ENCODE measurements at places on chromosomes 5 and 9.
A peak's percentile ranks its signal among the peaks of the same experiment; 100 is the strongest.

- DNase-seq, result no peak
Measured at GRCh38 chr5:2387634-2388325, 363.7 kb downstream of the IRX2 start.

DNA sequence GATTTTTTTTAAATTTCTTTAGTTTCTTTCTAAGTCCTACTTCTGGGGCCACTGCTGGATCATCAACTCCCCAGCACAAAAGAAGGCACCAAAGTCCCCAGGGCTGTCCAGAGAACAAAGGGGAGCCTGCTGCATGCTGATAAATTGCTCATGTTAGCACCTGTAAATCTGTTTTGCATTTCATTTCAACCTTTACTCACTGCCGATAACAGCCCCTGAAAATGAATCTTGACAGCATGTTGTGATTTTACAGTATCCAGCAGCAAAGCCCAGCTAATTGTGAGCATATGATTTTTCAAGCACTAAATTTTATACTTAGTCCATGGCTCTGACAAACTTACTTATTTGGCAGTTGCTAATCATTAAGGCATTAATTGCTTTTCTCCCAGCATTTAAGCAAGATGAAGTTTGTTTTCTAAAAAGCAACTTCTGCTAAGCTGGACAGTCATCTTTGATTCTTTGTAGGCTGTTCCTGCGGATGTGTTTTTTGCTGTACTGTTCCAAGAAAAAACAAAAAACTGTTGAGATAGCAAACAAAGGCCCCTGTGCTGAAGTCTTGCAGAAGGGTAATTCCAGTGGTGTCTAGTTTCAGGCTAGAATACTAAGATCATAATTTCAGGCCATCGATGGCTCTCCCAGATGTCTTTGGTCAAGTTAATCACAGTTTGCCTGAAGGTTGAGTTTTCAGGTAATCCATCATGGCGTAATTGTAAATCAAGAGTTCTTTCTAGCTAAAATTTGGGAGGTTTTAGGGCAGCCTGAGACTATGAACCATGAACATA, 73.1 kb upstream of the GAS1 start:
- DNase-seq, result no peak

DNA sequence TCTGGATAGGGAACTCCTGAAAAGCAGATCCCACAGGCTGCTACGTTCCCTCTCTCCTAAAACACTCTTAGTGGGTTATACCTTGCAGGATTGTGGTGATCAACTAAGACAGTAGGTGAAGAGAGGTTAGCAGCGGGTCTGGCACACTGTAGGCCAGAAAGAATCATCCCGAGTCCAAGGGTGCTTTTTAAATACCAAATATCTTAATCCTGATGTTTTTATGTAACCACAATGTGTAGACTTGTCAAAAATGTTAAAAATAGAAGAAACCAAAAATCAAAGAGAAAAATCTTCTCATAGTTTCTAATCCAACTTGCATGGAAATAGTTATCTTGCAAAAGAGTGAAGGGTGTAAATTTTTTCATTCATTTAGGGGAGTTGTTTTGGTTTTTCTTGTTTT, 52.3 kb upstream of the IFNK start:
- no peak for DNase-seq

GRCh38 chr5:17149786-17150185, 67.6 kb upstream of the BASP1 start:
- no peak for DNase-seq

GRCh38 chr5:133384903-133385302, 227.4 kb downstream of the FSTL4 start:
- DNase-seq, result no peak

- no peak for DNase-seq
Measured at GRCh38 chr9:96491079-96491879, 41.3 kb downstream of the HABP4 start.

- DNase-seq, result no peak
Measured at GRCh38 chr9:114278881-114279570, 43.9 kb upstream of the ORM1 start.

GRCh38 chr9:127865645-127866464, 11.4 kb upstream of the ENG start:
- no peak for DNase-seq

- no peak for DNase-seq
Measured at GRCh38 chr5:108867656-108868055, 120.0 kb downstream of the FER start.

DNA sequence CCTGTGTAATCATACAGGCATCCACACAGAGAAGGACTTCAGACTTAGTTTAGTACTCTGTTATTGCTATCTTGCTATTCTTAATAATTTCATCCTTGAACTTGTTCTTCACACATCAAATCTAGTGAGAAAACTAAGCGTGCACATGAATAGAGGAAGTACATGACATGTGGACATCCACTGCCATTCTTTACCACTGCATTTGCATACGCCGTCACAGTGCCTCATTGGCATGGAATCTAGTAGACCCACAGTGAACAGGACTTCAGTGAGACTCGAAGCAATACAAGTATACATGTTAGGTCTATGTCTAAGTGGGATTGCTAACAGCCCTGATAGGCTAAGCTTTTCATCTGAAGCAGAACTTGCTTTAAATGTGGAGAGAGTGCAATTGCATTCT, 592.1 kb downstream of the TLE4 start:
- DNase-seq, result no peak

- no peak for DNase-seq
Measured at GRCh38 chr5:57940236-57940635, 457.6 kb upstream of the ACTBL2 start.

DNA sequence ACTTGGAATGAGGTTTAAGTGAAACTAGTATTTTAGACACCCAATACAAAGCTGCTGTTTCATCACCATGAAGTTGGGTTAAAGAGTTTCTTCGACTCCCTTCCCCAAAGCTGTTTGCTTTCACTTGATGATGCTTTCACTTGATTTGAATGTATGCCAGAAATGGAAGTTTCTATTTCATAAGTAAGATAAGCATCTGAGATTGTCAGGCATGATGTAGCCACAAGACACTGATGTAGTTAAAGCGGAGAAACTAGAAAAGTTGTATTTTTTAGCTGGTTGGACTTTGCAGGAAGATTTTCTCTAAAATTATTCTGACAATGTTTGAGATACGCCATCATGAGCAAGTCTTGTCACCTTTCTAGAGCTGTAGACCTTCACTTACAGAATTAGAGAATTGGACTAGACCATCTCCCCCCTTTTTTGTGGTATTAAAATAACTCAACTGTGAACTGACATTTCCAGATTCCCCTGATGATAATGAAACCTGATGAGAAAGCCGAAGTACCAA, 20.0 kb downstream of the MOCS2 start:
- DNase-seq, result no peak

DNA sequence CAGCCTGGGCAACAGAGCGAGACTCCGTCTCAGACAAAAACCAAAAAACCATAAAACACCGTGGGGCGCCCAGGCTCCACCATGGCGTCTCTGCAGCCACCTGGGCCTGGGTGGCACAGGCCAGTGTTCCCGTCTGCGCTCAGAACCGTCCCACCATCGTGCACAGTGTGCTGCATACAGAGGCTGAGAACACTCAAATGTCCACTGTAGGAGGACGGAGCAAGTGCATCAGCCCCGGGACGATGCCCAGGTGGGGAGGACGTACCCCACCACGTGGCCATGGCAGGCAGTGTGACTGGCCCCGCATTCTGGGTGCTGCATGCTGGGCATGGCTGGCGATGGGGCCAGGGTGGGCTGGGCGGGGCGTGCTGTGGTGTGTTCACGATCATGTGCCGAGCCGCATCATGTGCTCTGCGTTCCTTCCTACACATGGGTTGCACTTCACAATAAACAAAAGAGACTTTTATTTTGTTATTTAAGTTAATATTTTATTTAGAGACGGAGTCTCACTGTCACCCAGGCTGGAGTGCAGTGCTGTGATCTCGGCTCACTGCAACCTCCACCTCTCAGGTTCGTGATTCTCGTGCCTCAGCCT, 37.8 kb downstream of the EXD3 start:
- DNase-seq, result no peak

- no peak for DNase-seq
Measured at GRCh38 chr9:113184539-113184938, 33.7 kb downstream of the SLC31A2 start.

DNA sequence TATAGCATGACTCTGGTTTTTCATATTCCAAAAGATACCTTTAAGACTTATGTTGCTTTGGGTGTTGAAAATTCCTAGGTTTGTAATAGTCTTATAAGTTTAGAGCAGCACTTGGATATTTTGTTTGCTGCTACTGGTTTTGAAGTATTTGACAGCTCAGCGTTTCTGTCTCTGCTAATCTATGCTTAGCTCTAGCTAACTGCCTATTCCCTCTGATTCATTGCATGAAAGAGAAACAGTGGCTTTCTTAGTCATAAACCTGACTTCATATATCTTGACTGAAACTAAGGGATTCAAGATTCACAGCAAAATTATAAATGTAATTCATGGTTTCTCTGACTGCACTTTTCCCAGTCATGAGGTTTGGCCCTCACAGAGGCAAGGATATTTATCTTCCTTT, 35.6 kb upstream of the ANXA1 start:
- DNase-seq, result no peak

GRCh38 chr5:123425431-123425830, 2.2 kb upstream of the CEP120 start:
- no peak for DNase-seq

GRCh38 chr9:7368410-7369292, 430.9 kb downstream of the DMAC1 start:
- DNase-seq, result no peak

DNA sequence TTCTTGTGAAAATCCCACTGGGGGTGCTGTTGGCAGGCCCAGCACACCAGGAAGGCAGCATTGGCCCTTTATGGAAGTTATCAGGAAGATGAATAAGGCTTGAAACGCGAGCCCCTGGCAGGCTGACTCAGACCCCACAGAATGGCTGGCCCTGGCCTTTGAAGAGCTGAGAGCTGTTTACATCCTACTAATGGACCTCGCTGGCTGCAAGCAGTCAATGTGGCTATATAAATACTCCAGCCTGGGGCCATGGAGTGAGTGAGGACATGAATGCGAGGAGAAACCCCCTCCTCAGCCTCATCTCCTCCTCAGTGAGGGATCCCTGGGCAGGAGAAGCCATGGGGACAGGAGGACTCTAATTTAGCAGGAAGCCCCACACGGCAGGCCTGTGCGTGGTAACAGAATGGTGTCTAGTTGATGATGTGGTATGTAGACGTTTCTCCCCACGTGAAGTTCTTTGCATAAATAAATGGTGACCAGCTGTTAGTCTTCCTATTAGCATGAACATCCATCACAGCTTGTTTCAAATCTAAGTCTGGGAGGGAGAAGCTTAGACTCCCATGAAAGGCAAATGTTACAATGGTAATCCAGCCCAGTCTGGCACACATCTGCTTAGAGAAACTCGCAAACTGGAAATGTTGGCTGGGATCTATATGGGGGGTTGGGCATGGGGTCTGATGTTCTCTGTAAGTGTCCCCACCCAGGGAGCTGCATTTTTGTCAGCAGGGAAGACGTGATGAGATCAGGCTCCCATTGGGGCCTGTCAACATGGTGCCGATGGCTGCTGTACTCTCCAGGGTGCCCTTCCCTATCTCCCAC, 175.1 kb upstream of the PITX1 start:
- no peak for DNase-seq

GRCh38 chr9:137406876-137407589, 15.9 kb downstream of the EXD3 start:
- DNase-seq, result peak; percentile 38

DNA sequence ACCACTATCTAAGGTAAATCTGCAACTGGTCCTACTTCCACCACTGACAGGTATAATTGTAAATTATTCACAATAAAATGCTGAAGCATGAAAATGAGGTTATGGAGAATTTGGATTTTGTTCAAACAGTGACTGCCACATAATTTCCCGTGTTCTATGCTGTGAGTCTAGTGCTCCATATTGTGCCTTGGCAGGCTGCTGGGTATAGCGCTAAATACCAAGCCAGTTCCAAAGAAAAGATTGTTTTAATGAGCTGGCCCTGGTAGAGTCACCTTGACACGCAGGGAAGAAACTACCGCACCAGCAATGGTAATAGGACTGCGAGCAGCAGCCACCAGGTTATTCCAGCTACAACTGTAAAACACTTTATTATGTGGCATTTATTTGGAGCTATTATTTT, 30.4 kb downstream of the PSMB7 start:
- DNase-seq, result no peak

DNA sequence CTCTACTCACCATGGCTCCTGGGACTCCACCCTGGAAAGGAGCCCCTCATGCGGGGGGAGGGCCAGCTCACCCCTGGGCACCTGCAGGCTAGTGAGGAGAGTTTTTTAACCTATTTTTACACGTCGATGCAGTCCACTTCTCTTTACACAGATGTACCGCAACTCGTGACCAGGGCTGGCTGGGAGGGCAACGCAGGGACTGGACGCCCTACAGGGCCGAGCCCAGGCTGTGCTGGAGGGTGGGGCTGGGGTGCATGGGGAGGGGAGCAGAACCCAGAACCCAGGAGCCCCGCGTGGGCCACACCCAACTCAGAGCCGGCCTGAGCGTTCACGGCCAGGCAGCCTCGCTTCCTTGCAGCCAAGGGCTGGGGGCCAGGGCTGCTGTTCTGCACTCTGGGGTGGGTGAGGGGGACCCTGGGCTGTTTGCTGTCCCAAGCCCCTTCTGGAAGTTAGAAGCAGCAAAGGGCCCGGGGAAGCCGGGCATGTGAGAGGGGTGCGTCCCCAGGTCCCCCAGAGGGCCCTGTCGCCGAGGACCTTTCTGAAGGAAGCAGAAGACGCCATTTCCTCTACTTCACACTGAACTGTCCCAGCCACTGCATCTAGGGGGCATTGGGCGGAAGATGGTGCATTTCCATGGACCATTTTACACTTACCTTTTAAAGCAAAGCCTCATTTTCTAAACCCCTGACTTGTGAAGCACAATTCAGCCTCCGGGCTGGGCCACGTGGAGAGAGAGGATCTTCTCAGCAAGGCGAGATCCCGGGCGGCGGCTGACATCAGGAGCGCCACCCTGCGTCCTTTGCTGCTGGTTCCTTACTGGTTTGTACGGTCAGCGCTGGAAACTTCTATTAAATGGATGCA, 90.5 kb downstream of the KCNT1 start:
- no peak for DNase-seq

GRCh38 chr5:178507151-178507932, 82.9 kb downstream of the COL23A1 start:
- no peak for DNase-seq

DNA sequence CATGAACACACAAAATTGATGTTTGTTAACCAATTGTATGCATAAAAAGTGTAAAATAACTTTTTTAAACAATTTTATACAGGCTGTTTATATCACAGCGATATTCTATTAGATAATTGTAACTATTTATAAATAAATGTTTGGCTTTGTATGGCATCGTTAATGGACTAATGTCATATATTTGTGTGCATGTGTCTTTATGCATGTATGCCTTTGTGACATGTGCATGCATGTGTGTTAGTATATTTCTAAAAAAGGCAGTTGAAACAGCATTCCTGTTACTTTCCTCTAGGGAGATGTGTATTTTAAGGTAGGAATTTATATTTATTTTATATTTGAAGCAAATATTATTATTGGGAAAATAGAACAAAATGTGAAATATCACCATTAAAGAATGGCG, 268.9 kb downstream of the CDH18 start:
- DNase-seq, result no peak

- no peak for DNase-seq
Measured at GRCh38 chr9:133708246-133709014, 29.7 kb downstream of the SARDH start.

- no peak for DNase-seq
Measured at GRCh38 chr9:77486968-77487367, 161.2 kb downstream of the GNA14 start.

GRCh38 chr9:128484686-128485413, 19.7 kb upstream of the GLE1 start:
- DNase-seq, result no peak
